ENCODE measurements at places on chromosomes 1 and 21.
A peak's percentile ranks its signal among the peaks of the same experiment; 100 is the strongest.

DNA sequence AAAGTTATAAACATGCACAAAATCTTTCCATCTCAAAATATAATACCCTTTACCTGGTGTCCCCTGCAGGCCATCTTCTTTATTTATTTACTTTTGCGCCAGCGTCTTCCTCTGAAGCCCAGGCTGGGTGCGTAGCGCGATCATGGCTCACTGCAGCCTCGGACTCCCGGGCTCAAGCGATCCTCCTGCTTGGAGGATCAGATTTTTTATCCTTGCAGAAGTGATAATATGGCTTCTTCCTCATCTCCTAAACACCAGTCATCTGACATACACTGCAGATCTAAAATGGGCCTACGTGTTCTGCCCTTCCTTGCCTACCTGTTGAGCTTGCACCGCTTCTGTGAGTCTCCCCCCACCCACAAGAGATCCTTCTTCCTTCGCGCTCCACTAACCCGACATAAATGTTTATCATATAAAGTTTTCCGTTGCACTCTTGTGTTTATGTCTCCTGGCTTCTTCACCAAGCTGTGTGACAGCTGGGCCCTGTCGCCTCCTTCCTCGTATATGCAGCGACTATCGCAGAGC lies 506 bp upstream of the SRP9 start:
- peak; percentile 70 for DNase-seq

- no peak for DNase-seq
Observed at GRCh38 chr1:117826540-117827078, 102.8 kb downstream of the GDAP2 start.

GRCh38 chr21:40846587-40847411 lies at the start of gene DSCAM:
DSCAM (minus strand) TSS chr21:40847158; CDS start chr21:40846661, 497 bp downstream.
- no peak for DNase-seq

GRCh38 chr1:230749150-230749549 lies 2.0 kb downstream of the CAPN9 start:
- no peak for DNase-seq

GRCh38 chr1:64077281-64077940 lies 126.0 kb upstream of the UBE2U start:
- no peak for DNase-seq

GRCh38 chr21:33278721-33279120 lies 12.6 kb downstream of the IL10RB start:
- DNase-seq: no peak

- DNase-seq: no peak
Observed at GRCh38 chr1:62625415-62625814, 28.1 kb downstream of the ANGPTL3 start.

DNA sequence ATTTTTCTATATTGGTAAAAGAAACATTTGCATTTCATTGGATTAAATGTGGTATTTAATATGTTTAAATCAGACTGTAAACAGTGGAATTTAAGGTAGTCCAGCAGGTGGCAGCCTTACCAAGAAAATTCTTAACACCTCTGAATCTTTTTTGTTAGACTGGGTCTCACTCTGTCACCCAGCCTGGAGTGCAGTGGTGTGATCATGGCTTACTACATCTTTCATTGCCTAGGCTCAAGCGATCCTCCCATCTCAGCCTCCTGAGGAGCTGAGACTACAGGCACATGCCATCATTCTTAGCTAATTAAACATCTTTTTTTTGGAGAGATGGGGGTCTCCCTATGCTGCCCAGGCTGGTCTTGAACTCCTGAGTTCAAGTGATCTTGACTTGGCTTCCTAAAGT lies 98.8 kb downstream of the RABGAP1L start:
- peak; percentile 67 for DNase-seq

DNA sequence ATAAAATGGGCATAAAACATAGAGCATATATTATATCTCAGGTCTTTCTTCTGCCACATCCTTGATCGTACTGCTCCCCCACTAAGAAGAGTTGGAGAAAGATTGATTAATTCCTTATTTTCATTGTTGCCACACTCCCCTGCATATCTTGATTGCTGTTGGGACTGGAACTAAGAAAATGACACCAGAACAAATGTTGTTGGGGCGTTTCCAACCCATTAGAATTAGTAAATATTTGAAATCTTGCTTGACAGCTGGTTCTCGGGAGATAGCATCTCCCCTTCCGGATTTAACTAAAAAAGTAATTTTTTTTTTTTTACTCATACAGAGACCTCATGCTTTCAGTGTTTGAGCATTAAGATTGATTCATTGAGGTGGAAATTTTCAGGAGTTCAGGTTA lies 493.0 kb upstream of the PLXNA2 start:
- DNase-seq: no peak

DNA sequence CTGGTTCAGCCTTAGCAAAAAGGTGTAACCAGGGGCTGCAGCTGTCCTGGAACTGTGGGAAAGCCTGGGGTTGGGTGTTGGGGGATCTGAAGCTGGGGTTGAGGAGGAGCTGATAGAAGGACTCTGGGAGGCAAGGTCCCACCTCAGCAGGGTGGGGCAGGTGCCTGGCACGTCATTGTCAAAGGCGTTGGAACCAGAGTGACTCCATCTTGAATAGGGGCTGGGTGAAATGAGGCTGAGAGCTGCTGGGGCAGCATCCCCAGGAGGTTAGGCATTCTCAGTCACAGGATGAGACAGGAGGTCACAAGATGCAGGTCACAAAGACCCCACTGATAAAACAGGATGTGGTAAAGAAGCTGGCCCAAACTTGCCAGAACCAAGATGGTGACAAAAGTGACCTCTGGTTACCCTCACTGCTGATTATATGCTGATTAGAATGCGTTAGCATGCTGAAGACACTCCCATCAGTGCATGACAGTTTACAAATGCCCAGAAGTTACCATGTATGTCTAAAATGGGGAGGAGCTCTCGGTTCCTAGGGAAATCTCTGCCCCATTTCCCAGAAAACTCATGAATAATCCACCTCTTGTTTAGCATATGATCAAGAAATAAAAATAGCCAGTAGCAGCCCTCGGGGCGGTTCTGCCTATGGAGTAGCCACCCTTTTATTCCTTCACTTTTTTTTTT lies 85.4 kb downstream of the IER5 start:
- no peak for DNase-seq

GRCh38 chr1:153355445-153356071 lies 2.1 kb upstream of the S100A9 start:
- DNase-seq: peak; percentile 67

GRCh38 chr1:95506736-95507414 lies 272.9 kb downstream of the RWDD3 start:
- no peak for DNase-seq

- DNase-seq: no peak
Observed at GRCh38 chr21:44767834-44768831, 33.5 kb downstream of the UBE2G2 start.

DNA sequence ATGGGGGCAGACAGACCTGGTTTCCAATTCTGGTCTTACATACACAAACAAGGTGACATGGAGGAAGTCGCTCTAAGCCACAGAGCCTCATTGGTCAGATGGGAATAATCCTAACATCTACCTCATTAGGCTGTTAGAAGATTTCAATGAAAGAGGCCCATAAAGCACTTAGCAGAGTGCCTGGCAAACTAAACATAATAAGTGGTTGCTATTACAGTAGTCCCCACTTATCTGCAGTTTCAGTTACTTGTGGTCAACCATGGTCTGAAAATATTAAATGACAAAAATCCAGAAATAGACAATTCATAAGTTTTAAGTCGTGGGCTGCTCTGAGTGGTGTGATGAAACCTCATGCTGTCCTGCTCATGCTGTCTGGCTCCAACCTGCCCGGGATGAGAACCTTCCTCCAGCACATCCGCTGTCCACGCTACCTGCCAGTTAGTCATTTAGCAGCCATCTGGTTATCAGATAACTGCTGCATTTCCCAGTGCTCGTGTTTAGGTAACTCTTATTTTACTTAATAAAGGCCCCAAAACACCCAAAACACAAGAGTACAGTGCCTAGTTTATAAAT lies 112.3 kb downstream of the DDX20 start:
- no peak for DNase-seq

DNA sequence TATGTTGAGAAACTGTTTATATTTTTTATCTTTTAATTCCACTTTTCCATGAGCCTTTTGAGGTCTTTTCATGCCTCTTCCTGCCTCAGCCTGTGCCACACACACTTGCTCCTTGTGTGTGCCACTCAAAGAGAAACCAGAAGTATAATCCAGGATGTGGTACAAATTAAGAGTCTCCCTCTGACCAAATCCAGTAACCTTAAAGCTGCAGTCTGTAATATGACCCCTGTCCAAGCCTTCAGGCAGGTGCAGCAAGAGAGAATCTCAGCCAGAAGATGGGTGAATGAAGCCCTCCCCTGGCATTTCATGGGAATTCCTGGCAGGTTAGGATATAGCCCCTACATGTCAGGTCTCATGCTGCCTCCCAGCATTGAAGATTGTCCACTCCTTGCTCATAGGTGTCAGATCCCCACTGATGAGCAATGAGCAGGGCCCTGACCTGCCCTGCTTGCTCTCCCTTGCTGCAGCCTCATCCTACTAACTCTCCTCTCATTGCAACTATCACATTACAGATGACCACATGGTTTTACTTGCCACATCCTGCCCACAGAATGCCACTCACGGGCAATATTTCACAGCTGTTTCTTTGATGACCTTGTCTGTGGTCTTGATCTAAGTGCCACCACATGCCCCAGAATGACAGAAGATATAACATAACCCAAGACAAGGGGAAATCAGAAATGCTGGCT lies 169.3 kb downstream of the SEC16B start:
- DNase-seq: no peak

DNA sequence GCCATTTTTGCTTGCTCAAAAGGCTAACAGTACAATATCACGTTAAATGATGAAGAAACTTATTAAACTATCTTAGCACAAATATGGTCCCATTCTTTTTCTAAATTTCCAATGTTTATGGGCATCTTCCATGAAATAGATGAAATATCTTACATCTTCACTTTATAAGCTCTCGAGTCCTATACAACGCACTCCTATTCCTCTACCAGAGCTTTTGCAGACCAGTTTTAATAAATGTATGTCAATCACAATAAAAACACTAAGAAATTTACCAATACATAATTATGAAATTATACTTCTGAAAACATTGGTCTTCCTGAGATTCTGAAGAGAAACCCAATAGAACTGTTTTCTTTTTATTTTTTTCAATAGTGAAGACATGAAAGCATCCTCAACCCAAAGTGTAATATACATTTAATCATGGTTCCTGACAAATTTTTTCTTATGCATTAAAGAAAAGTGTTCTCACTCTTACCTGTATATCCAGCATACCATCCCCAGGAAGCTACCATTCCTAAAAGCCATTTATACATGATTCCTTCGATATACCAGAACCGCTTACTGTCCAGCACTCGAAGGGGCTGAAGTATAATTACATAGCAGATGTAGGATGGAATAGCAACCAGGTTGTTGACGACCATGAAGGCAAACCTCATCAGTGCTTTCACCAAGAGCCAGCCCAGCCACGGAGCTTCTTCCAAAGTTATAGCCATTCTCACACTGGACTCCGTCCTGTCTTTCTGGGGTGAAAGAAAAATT lies 1.8 kb downstream of the LPGAT1 start:
- no peak for DNase-seq

GRCh38 chr1:161226320-161226711 lies 456 bp downstream of the TOMM40L start:
- peak; percentile 67 for DNase-seq

DNA sequence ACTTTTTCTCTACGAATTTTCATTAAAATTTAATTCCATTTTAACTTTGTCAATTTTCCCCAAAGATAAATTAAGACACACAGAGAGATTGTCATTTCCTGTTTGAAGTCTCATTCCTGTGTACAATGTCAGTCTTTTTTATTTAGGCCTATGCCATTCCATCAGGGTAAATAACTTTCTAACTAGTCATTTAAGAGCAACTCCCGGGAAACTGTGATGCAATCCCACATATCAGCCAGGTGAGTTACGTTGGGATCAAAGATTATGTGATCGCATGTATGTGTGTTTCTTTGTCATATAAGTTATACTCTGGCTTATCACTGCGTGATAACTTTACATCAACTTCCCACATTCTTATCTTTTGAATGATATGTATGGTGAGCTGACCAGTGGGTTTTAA lies 86.1 kb upstream of the S1PR1 start:
- no peak for DNase-seq

- DNase-seq: no peak
Observed at GRCh38 chr1:57102561-57103326, 136.9 kb upstream of the C8B start.

GRCh38 chr1:201666102-201666501 lies 127.2 kb downstream of the NAV1 start:
- no peak for DNase-seq

GRCh38 chr1:181863736-181864135 lies 197.8 kb downstream of the ZNF648 start:
- no peak for DNase-seq

DNA sequence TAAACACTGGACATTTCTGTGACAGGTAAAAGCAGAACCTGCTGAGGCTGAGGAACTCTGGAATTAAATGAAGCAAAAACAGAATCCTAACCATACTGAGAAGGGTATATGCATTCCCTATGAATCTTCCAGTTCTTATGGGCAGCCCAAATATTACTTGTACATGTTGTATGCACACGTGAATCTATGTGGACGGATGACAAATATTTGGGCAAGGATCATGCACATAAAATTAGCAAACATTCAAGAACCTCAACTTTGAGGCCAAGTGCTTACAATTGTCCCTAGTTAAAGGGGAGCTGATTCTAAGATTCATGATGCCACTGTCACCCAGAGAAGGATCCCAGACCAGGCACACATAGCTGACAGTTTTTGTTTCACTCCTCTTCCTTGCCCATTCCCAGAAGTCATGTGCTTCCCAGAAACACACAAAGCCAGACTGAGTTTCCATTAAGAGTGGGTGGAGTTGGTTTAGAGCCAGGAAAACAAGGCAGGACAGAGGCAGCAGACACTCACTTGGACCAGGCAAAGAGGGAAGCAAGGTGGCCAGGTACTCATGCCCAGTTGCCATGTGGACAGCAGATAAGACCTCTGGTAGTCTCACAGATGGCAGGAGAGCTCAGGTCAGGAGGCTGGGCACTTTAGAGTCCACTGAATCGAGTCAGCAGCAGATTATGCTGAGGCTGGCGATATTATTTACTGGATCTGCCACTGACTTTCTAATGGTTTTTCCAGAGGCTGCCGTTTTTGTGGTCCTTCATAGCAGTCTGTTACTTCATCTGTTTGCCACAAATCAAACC lies 25.6 kb downstream of the AK2 start:
- DNase-seq: no peak

GRCh38 chr1:106861110-106861509 lies 195.4 kb upstream of the PRMT6 start:
- DNase-seq: no peak
